CD4-positive, CD25-positive, alpha-beta regulatory T cell (primary cell): ENCODE measurements at places on chromosomes 5 and 9. TPM values are rescaled to one million over a fixed set of nuclear protein-coding genes. Genes with fewer than 3 reads are reported as not detected.

GRCh38 chr5:80623999-80624398 lies 30.5 kb upstream of the MSH3 start:
- no peaks in the 10 kb centered on the region for H3K36me3 ChIP-seq
- no peaks in the 10 kb centered on the region for H3K4me1 ChIP-seq
- no peak for DNase-seq
- H3K27ac ChIP-seq = no peak overlapping the region
- no peak overlapping the region for H3K4me3 ChIP-seq
- H3K27me3 ChIP-seq = no peaks in the 10 kb centered on the region

DNA sequence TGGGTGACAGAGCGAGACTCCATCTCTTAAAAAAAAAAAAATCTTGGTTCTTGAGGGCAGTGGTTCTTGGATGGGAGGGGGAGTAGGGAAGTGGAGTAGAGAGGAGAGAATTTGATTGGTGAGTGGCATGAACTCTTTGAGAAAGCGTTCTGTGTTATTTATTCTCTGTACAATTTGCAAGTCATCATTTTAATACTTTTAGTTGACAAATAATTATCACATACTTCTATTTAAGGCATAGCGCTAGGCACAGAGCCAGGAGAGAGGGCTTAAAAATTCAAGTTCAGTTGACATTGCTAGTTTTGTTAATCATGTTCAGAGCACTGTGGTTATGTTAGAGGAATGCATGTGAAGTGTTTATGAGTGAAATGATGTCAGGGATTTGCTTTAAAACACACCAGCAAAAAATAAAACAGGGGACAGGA lies 24.6 kb downstream of the HSDL2 start:
- H3K4me3 ChIP-seq = no peak overlapping the region
- no peaks in the 10 kb centered on the region for H3K4me1 ChIP-seq
- no peak overlapping the region for H3K27ac ChIP-seq
- DNase-seq = no peak
- H3K36me3 ChIP-seq = peaks cover 11% of the 10 kb centered on the region

DNA sequence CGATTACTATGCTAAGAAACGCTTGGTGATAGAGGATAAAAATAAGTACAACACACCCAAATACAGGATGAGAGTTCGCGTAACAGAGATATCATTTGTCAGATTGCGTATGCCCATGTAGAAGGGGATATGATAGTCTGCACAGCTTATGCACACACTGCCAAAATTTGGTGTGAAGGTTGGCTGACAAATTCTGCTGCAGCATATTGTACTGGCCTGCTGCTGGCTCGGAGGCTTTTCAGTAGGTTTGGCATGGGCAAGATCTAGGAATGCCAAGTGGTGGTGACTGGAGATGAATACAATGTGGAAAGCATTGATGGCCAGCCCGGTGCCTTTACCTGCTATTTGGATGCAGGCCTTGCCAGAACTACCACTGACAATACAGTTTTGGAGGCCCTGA lies 208.4 kb downstream of the PDZD2 start:
- no peaks in the 10 kb centered on the region for H3K36me3 ChIP-seq
- no peaks in the 10 kb centered on the region for H3K27me3 ChIP-seq
- no peak for DNase-seq
- no peaks in the 10 kb centered on the region for H3K4me1 ChIP-seq
- no peak overlapping the region for H3K27ac ChIP-seq

DNA sequence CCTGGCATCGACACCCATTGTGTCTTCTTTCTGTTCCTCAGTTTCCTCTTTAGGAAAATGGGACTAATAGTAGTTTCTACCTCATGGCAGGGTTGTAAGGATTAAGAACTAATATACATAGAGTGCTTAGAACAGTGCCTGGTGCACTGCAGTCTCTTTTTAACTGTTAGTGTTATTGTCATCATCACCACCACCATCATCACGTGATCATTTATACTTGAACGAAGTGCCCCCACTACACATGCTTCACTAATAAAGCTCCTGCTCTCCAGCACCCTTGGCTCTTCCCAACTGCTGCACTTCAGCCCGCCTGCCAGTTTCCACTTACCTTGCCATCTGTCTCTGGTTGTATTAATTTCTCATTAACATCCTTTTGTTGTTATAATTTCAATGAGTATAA lies 35.8 kb upstream of the MAST4 start:
- no peak overlapping the region for H3K4me3 ChIP-seq
- H3K27me3 ChIP-seq = no peaks in the 10 kb centered on the region
- H3K27ac ChIP-seq = no peak overlapping the region
- no peaks in the 10 kb centered on the region for H3K36me3 ChIP-seq
- no peak for DNase-seq

DNA sequence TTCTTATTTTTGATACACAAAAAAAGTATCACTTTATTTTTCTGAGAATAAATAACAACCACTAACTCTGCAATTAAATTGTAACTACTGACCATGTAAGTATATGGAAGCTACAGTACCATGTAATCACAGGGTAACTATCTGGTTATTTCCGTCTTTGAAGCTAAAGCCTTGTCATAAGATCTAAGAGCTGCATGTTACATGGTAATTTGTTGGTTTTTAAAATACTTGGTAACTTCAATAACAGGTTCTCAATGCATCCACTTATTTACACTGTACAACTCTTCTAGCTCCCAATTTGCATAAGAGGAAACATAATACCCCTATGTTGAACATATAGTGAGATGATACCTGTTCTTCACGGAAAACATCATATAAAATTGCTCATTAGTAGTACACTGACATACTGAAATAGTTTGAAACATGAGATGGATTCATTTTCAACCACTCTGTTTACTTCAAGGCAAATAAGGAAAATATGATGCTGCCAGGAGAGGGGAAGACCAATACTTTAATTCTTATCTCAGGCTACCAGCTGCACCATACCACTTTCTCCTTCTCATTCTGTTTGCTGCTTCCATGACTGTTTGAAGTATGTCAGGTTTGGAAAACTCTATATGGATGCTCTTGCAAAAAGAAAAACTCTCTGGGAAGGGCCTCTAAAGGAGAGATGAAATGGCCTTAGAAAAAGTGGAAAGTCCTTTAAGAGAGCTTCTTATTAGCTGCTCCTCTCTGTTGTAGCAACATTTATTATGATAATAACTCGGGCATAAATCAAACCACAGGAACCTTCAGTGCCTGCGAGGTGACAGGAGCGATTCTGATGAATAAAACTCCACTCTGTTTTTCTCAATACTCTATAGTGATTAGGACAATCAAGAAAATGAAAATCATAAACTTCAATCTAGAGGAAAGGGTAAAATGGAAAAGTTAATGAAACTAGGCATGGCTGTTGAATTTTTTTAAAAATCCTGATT lies 150.2 kb downstream of the KIAA0825 start:
- H3K4me3 ChIP-seq = no peak overlapping the region
- no peaks in the 10 kb centered on the region for H3K27me3 ChIP-seq
- no peak for DNase-seq
- H3K4me1 ChIP-seq = no peaks in the 10 kb centered on the region

DNA sequence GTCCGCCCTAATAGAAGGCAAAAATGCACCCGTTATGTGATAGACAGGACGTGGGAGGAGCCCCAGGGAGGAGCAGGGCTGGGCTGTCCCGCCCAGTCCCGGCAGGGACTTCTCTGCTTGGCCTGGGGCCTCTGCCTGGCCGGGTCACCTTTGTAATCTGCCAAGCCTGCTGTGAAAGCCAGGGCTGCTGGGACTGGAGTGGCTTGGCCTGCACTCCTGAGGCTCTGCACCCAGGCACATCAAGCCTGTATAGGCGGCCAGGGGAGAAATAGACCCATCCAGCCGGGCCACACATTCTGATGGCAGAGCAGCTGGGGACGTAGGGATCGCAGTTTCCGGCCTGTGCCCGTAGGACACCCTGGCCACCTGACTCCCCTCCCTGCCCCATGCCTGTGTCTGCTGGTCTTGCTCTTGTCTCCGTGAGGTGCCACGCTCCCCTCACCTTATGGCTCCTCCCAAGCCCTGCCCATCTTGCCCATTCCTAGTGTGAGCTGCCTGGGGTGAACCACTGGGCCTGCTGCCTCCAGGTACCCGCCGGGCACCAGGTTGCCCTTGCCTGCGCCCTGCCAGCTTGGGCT lies 28.1 kb downstream of the DYNC2I2 start:
- no peaks in the 10 kb centered on the region for H3K4me1 ChIP-seq
- H3K4me3 ChIP-seq = no peak overlapping the region
- peaks cover 93% of the 10 kb centered on the region for H3K36me3 ChIP-seq
- no peak for DNase-seq
- H3K27ac ChIP-seq = no peak overlapping the region

DNA sequence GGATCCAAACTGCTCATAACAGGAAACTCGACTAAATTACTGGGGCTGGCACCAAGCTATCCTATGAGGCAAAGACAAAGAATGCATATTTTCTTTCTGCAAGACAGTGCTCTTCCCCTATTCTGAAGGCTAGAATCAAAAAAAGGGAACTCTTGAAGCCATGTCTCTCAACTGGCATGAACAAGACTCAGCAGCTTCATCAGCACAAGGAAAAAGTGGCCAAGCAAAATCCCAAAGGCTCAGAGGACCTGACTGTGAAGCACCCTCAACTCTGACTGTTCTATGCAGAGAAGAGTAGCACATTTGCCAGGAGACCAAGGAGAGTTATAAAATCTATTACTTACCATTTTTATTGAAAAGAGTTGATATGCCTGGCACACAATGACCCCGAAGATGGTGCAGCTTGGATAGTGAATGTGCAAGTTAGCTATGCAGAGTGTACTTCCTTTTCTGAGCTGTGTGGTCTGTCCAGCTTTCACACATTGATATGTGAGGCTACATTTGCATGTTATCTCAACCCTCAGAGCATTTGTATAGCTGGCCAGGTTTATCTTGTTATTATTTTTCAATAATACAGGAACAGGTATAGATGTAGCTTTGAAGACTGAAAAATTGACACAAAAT lies 51.0 kb upstream of the FYB1 start:
- peaks cover 21% of the 10 kb centered on the region for H3K4me1 ChIP-seq
- no peak overlapping the region for H3K27ac ChIP-seq
- no peak overlapping the region for H3K4me3 ChIP-seq

DNA sequence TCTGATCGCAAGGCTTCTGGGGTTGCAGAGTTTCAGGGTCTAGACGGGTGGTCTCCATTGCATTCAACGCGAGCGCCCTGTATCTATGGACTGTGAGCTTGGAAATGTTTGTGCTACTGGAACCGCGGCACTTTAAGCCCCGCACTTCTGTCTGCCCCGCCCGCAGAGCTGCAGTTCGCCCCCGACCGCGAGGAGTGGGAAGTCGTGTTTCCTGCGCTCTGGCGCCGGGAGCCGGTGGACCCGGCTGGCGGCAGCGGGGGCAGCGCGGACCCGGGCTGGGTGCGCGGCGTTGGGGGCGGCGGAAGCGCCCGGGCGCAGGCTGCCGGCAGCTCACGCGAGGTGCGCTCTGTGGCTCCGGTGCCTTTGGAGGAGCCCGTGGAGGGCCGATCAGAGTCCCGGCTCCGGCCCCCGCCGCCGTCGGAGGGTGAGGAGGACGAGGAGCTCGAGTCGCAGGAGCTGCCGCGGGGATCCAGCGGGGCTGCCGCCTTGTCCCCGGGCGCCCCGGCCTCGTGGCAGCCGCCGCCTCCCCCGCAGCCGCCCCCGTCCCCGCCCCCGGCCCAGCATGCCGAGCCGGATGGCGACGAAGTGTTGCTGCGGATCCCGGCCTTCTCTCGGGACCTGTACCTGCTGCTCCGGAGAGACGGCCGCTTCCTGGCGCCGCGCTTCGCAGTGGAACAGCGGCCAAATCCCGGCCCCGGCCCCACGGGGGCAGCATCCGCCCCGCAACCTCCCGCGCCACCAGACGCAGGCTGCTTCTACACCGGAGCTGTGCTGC lies 1.0 kb downstream of the ADAMTS19 start:
- no peak overlapping the region for H3K4me3 ChIP-seq
- H3K27ac ChIP-seq = no peak overlapping the region
- H3K27me3 ChIP-seq = peaks cover 18% of the 10 kb centered on the region
- no peaks in the 10 kb centered on the region for H3K4me1 ChIP-seq
- H3K36me3 ChIP-seq = no peaks in the 10 kb centered on the region

DNA sequence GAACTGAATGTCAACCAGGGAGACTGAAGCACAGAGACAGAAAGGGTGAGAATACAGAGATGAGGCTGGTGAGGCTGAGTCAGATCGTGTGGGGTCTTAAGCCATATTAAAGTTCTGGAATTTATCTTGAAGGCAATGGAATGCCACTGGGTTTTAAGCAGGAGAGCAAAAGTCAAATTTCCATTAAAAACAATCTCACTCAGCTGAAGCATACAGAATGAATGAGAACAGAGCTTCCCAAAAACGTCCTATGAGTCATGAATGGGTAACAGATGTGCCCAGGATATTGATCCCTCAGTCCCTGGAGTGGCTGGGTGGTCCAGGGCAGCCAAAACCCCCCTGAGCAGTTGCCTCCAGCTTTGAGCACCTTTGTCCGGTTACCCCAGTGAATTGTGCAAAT lies 44.9 kb downstream of the PFDN1 start:
- H3K4me3 ChIP-seq = no peak overlapping the region
- H3K4me1 ChIP-seq = peaks cover 13% of the 10 kb centered on the region
- no peak for DNase-seq
- H3K27ac ChIP-seq = no peak overlapping the region

- H3K4me3 ChIP-seq = no peak overlapping the region
- H3K27me3 ChIP-seq = peaks cover 26% of the 10 kb centered on the region
- H3K4me1 ChIP-seq = peaks cover 13% of the 10 kb centered on the region
- H3K27ac ChIP-seq = no peak overlapping the region
- no peak for DNase-seq
- H3K36me3 ChIP-seq = no peaks in the 10 kb centered on the region
Measured at GRCh38 chr5:175448276-175448675, 4.3 kb upstream of the DRD1 start.

- H3K4me3 ChIP-seq = no peak overlapping the region
- no peaks in the 10 kb centered on the region for H3K27me3 ChIP-seq
- H3K4me1 ChIP-seq = peaks cover 54% of the 10 kb centered on the region
- DNase-seq = no peak
Measured at GRCh38 chr9:15426019-15426418, 3.3 kb downstream of the SNAPC3 start.

DNA sequence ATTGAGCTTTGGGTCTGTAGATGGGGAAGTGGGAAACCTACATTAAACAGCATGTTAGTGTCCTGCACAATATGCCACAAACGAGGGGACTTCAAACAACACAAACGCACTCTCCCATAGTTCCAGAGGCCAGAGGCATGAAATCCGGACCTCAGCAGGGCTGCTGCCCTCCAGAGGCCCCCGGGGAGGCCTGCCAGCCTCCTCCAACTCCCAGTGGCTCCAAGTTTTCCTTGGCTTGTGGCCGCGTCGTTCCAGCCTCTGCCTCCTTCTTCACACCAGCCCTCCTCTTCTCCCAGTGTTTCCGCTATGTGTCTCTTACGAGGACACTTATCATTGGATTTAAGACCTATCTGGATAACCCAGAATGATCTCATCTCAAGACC lies 13.3 kb upstream of the COL5A1 start:
- no peak for DNase-seq
- H3K36me3 ChIP-seq = no peaks in the 10 kb centered on the region
- H3K4me3 ChIP-seq = no peak overlapping the region
- H3K27me3 ChIP-seq = no peaks in the 10 kb centered on the region
- H3K4me1 ChIP-seq = no peaks in the 10 kb centered on the region
- no peak overlapping the region for H3K27ac ChIP-seq

GRCh38 chr5:72076621-72077300 lies 30.5 kb upstream of the MAP1B start:
- H3K4me1 ChIP-seq = no peaks in the 10 kb centered on the region
- no peak overlapping the region for H3K4me3 ChIP-seq
- no peak overlapping the region for H3K27ac ChIP-seq
- no peak for DNase-seq

- DNase-seq = no peak
- no peaks in the 10 kb centered on the region for H3K27me3 ChIP-seq
- no peak overlapping the region for H3K27ac ChIP-seq
- H3K4me1 ChIP-seq = no peaks in the 10 kb centered on the region
- no peaks in the 10 kb centered on the region for H3K36me3 ChIP-seq
Measured at GRCh38 chr5:51944500-51945125, 561.4 kb downstream of the ISL1 start.

Gene SMIM33
- 0.54 TPM for total RNA-seq

Gene CDX1
- not detected for total RNA-seq

Gene NFIB
- 0.20 TPM for total RNA-seq

Gene KCNV2
- not detected for total RNA-seq
